Stimulated activated CD8-positive, alpha-beta memory T cell treated with anti-CD3 and anti-CD28 coated beads, Interleukin-15, amount 100 ng/mL, for 48 hours (primary cell): ENCODE measurements at places on chromosomes 1 and 21.

GRCh38 chr1:65424573-65424889, 4.1 kb downstream of the LEPR start:
- DNase-seq: no peak

DNA sequence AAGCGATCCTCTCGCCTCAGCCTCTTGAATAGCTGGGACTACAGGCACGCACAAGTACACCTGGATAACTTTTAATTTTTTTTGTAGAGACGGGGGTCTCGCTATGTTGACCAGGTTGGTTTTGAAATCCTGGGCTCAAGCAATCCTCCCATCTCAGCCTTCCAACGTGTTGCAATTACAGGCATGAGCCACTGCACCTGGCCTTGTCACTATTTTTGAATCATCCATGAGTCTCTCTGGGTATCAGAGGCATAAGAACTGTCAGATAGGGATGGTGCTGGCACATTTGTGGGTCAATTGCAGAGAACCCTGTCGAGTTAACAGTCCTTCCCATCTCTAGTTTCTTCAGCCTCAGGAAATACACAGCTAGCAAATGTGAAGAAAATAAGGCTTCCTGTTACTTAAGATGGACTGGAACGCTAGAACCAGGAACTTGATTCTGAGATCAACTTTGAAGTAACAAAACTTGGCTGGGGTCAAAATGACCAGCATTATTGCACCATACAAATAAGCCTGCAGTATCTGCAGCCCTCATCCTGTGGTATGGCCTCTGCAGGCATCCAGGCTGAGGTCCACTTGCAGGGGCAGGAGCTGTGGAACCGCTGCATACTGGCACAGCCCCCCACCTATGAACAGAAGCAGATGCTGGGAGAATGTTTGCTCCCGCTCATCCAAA, 124.3 kb upstream of the GADD45A start:
- DNase-seq: no peak

DNA sequence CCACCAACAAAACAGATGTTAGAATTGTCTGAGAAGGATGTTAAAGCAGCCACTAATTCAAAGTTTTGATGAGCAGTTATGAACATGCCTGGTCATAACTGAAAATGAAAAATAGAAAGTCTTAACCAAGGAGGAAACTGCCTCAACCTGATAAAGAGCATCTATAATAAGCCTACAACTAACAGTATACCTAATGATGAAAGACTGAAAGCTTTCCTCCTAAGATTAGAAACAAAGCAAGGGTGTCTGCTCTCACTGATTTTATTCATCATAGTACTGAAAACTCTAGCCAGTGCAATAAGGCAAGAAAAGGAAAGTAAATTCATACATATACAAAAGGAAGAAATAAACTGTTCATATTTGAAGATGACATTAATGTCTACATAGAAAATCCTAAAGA, 82.0 kb downstream of the KCNK1 start:
- DNase-seq: no peak

DNA sequence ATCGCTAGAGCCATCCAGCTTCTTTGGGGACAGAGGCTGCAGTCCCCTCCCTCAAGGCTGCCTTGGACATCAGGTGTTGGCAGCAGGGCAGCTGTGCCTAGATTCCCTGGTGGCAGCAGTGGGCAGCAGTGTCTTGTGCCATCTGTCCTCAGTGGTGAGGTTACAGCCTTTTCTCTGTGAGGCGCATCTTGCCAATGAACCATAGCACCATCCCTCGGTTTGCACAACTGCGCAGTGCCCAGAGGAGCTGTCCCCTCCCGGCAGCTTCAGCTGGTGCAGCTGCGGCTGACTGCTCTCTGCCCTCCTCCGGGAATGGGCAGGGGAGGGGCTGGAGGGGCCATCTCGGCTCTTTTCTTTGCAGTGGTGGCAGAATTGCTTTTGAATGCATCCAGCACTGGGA, 59.0 kb upstream of the C8B start:
- DNase-seq: no peak

GRCh38 chr1:18724801-18725200, 94.2 kb downstream of the PAX7 start:
- no peak for DNase-seq

GRCh38 chr1:154729031-154729442, 121.1 kb upstream of the ADAR start:
- DNase-seq: no peak

- DNase-seq: no peak
Observed at GRCh38 chr1:221217029-221217428, 337.8 kb downstream of the HLX start.

GRCh38 chr1:93617670-93618499, 63.8 kb downstream of the BCAR3 start:
- no peak for DNase-seq

GRCh38 chr1:29197590-29197924, 15.9 kb upstream of the SRSF4 start:
- peak; percentile 2 for DNase-seq

GRCh38 chr1:204947338-204947737, 76.7 kb downstream of the NFASC start:
- DNase-seq: no peak

- DNase-seq: no peak
Observed at GRCh38 chr1:109873278-109874175, 37.1 kb upstream of the CSF1 start.

GRCh38 chr1:51472359-51472758, 46.7 kb downstream of the EPS15 start:
- no peak for DNase-seq

DNA sequence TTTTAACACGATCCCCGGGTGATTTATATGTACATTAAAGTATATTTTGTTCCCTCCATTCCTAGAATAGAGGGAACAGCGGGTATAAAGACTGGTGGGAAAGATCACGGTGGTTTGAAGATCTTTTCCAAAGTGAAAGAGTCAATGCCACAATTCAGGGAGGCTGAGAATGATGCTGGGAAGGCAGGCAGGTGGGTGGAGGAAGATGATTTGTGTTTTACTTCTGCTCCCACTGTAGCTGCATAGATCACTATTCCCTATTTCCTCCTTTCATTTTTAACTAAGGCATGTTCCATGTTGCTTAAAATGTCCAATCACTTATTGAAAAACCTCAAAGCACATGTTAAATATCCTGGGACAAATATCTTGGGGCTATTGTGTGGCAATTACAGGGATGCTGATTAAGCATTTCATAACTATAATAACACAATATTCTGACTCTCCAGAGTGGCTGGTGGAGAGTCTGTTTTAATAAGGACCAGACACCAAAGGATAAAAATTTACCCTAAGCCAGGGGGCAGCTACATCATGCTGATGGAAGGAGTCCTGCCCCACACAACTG, 8.4 kb upstream of the LYST start:
- DNase-seq: no peak

DNA sequence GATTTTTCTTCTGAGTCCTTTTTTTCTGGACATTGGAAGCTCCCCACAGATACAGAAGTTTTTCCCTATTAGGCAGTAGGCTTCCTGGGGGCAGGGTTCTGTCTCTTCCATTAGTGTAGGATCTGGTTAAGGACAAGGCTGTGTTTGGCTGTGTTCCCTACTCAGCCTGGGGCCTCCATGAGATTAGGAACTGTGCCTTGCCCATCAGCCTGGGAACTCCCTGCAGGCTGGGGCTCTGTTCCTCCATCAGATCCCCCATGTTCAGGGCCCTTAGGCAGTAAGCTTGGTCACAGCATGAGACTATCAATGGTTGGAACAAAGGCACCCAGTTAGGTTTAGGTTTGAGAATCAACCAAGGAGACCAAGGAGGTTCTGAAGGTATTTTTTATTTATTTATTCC, 22.7 kb downstream of the NAV1 start:
- no peak for DNase-seq

- DNase-seq: no peak
Observed at GRCh38 chr1:7221826-7222694, 436.8 kb downstream of the CAMTA1 start.

GRCh38 chr1:10616696-10617095, 141.9 kb downstream of the PEX14 start:
- DNase-seq: no peak

- no peak for DNase-seq
Observed at GRCh38 chr1:63014267-63014666, 230.3 kb downstream of the ATG4C start.
